ENCODE measurements at places on chromosomes 13 and 19. TPM values are rescaled to one million over a fixed set of nuclear protein-coding genes. Genes with fewer than 3 reads are reported as not detected.

GRCh38 chr13:62119739-62120700 lies 704.4 kb upstream of the PCDH20 start:
- no peak for DNase-seq

DNA sequence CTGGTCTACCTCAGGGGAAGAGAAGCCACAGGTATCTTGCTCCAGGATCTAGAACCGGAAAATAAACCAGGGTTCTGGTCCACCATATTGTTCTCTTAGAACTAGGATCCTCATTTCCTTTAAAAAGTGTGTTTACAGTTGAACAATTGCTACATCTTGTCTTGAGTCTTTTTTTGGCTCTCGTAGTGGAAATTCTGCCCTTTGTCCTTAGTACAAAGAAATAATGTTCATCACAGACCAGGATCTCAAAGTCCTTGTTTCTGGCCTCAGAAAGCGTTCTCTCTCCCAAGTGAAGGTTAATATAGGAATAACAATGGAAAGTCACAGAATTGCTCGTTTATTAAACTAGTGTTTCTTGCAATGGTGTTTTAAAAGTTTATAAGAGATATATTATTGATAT lies 20.8 kb downstream of the KLF2 start:
- DNase-seq, result no peak

DNA sequence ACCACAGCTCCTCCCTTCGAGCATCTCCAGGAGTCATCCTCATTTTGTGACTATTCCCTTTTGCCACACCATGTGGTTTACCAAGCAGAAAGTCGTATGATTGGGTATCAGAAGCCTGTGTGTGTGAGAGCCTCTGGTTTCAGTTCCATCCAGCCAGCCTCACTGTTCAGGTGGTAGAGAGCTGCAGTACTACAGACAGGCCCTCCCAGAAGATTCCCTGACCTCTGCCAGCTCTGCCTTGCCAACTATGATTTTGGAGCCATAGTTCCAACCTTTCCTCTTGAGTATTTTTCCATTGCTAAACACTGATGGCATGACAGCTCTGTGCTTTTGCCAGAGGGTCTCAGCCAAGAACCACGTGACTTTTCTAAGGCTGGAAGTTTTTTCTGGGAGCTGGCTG lies 82.5 kb downstream of the DHRS12 start:
- no peak for DNase-seq

The RSPH6A gene
- not detected for total RNA-seq

GRCh38 chr19:29305268-29305667 lies 92.3 kb upstream of the UQCRFS1 start:
- DNase-seq, result no peak

GRCh38 chr13:111380431-111380830 lies 60.0 kb downstream of the TEX29 start:
- DNase-seq, result no peak

All from breast epithelium (tissue), 4 donors.